Dermis microvascular lymphatic vessel endothelial cell (primary cell): ENCODE measurements at places on chromosomes 7 and 10. TPM values are rescaled to one million over a fixed set of nuclear protein-coding genes. Genes with fewer than 3 reads are reported as not detected.

The PIP gene
- total RNA-seq: not detected in 2 replicates

The HIPK2 gene
- total RNA-seq: 5.9 and 11.1 TPM in 2 replicates

The NXPH1 gene
- not detected in 2 replicates for total RNA-seq

The SLC18A3 gene
- total RNA-seq: not detected in 2 replicates

The SEC61G gene
- total RNA-seq: 137 and 180 TPM in 2 replicates

The SLC35G1 gene
- total RNA-seq: 4.5 and 7.0 TPM in 2 replicates

The OPN1SW gene
- not detected in 2 replicates for total RNA-seq

The NOS3 gene
- total RNA-seq: 28.4 and 31.6 TPM in 2 replicates
